ENCODE measurements at places on chromosomes 11 and 22.

- DNase-seq = no peak
Measured at GRCh38 chr11:77123591-77123990, 4.5 kb upstream of the MYO7A start.

- DNase-seq = no peak
Measured at GRCh38 chr11:15507592-15507991, 392.9 kb downstream of the INSC start.

DNA sequence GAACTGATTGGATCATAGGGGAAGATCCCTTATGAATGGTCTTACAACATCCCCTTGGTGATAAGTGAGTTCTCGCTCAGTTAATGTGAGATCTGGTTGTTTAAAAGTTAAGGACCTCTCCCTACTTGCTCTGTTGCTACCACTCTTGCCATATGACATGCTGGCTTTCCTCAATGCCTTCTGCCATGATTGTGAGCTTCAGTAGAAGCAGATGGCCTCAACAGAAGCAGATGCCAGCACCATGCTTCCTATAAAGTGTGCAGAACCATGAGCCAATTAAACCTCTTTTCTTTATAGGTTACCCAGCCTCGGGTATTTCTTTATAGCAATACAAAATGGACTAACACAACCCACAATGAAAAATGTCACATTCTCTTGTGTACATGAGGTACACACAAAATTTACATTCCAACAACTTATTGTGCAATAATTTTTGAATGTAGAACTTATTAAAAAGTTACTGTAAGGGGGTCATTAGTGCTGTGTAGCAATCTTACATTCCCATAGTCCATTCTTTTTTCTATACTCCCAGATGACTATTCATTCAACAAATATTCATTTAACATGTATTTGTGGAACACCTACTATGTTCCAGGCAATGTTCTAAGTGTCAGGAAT lies 10.3 kb downstream of the CYP2R1 start:
- DNase-seq = no peak

DNA sequence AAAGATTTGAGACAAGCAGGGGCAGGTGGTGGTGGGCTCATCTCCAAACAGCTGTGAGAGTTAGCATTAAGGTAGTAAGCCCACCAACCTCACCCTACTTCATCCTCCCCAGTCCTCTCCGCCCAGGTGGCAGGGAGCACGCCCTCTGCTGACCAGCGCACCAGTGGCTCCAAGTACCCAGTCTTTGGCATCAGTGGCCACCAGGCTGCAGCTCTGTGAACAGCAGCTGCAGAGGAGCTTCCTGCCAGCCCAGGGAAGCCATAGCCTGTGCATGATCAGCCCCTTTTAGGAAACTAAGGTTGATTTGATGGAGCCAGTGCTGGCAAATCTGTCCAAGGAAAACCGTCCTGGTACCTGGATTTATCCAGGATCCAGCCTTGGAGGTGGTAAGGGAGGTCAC lies 21.7 kb downstream of the CAVIN3 start:
- DNase-seq = no peak

DNA sequence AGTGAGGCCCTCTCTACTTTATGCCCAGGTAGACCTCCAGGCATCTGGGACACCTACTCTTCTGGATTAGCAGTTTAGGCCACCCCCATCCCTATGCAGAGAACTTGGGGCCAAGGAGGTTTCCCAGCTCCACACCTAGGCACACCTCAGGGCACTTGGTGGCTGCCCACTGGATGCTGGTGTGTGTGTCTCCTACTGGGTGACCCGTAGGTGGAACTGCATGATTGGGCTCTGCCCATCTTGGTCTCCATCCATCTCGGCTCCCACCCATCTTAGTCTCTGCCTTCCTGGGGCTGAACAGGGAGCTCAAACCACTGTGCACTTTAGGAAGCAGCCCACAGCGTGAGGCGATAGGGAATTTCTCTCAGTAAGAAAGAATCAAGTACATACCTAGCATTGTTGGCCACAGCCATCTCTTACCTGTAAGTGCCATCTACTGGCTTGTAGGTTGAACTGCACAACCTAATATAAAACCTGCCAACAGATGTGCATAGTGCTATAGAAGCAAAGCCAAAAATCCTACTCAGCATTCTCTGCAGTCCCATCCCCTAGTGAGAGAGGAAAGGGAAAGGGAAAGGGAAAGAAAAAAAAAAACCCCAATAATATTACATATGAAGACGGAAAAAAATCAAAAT lies 61.6 kb upstream of the PTPN5 start:
- no peak for DNase-seq

DNA sequence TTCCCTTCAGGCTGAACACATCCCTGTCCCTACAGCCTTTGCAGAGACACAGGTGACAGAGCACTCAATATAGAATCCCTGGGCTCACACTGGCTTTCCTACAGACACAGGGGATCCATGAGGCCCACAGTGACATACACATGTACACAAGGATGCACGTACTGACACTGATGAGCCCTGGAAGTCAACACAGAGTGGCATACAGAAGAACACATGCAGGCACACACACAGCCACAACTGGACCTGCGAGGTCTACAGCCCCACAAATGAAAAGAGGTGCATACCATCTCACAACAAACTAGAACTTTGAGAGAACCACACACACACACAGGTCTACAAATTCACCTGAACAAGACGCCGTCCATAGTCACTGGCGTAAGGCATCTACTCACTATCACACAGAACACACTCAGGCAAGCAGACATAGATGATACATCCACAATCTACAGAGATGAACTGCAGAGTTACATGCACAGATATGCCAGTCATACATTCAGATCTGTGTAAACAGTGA lies 3.5 kb upstream of the ZNF74 start:
- DNase-seq = no peak

GRCh38 chr22:36368359-36368983 lies 19.3 kb downstream of the MYH9 start:
- DNase-seq = no peak

- no peak for DNase-seq
Measured at GRCh38 chr11:45484326-45484883, 181.0 kb downstream of the CHST1 start.

DNA sequence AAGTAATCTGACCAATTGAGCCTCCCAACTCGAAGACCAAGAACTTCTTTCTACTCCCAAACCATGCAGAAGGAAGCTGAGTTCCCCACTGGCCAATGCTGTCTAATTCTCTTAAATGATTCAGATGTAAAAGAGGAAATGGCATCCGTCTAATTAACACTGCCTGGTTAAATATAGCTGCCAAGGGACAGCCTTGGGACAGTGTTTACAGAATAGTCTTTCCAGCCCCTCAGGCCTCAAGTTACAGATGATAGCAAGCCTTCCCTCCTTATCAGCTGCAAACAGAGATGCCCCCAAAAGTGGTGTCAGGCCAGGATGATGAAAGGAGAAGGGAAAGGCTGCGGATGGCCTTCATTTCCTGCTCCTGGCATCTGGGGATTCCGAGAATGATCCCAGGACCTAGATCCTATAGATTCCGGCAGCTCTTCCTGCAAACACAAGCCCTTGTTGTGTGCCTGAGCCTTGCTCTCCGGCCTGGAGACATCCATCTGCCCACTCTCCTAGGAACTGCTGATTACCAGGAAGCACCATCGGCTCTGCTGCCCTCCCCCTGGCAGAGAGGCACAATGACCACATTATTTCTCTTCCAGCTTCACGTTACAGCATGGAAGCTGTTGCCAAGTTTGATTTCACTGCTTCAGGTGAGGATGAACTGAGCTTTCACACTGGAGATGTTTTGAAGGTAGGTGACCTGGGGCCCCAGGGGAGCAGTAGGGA lies 13.5 kb upstream of the TMA7B start:
- peak; percentile 50 for DNase-seq

GRCh38 chr22:49853981-49854831 lies 562 bp downstream of the ZBED4 start:
- DNase-seq = peak; percentile 70

GRCh38 chr22:37282385-37282677 lies at the start of gene CYTH4:
Gene CYTH4 (plus strand): TSS chr22:37282508. CDS start chr22:37282570, 62 bp downstream.
- DNase-seq = peak; percentile 86

- DNase-seq = no peak
Measured at GRCh38 chr11:94586978-94587377, 19.8 kb downstream of the PIWIL4 start.

- DNase-seq = no peak
Measured at GRCh38 chr11:125948278-125949051, 2.6 kb downstream of the VSIG10L2 start.

DNA sequence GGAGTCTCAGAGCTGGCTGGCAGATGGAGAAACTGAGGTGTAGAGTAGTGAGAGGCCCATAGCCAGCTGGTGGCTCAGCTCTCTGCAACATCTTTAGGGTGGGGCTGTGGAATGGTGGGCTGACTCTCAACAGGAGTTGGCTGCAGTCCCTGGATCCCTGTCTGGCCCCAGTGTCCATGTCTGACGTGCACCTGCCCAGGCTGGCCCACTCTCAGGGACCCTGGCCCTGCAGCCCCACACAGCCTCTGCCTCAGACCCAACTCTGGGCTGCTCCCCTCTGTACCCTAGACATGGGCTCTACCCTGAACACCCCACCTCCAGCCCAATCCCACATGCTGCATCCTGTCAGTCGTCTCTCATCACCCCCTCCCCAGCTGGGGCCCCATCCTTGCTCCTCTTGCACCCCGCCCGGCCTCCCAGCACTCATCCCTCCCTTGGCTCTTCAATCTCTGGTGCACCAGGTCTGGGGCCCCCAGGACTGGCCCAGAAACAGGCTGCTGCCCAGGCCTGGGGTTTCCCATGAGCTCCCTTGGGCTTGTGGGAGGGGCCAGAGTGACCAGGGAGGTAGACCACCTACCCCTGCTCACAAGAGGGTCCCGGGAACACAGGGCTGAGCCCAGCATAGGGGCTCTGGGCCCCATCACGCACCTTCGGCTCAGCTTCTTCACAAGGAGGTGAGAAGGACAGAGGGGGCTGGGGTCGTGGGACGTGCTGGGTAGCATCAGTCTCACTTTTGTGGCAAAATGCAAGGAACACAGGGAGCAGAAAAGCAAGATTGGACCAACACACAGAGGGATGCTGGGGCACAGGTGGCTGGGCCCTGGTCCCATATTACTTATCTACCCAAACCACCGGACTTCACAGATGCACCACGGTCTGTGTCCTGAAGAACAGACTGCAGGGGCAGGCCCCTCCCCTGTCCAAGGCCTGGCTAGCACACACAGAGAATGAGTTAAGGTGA lies 31.5 kb downstream of the ARVCF start:
- no peak for DNase-seq

DNA sequence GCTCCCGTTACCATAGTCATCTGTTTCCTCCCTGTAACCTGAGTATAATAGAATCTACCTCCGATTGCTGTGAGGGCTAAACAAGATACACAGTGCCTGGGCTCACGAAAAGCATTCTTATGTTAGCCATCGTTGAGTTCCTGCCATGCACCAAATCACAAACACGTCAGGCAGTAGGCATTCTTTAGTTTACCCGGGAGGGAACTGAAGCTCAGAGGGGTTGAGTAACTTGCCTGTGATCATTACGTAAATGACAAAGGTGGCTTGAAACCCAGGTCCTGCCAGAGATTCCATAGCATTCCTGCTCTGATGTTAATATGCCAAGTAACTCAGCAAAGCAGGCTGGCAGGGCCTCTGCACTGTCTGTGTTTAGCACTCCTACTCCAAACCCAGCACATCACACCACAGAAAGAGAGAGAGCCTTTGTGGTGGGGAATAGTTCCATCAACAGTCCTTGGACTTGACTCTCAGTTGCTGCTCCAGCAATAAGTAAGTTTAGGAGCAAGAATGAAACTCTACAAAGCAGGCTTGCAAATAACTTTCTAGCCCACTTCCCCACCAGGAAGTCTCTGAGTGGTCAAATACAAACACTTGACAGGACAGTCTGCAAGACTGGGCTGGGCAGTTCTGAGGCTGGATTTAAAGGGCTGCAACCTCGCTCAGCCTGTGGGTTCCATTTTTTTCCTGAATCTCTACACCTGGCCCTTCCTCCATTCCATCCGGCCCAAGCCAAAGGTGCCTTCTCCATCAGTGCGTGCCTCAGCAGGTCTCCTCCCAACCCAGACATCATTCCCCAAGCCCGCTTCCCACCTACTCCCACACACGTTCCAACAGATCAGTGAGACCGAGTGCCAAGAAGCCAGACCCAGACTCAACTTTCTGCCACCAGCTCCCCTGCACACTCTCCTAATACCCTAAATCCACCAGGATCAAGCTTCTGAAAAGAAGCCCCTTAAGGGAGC lies 1.1 kb downstream of the SCN2B start:
- no peak for DNase-seq

GRCh38 chr11:116661056-116661455 lies 111.7 kb downstream of the BUD13 start:
- no peak for DNase-seq

DNA sequence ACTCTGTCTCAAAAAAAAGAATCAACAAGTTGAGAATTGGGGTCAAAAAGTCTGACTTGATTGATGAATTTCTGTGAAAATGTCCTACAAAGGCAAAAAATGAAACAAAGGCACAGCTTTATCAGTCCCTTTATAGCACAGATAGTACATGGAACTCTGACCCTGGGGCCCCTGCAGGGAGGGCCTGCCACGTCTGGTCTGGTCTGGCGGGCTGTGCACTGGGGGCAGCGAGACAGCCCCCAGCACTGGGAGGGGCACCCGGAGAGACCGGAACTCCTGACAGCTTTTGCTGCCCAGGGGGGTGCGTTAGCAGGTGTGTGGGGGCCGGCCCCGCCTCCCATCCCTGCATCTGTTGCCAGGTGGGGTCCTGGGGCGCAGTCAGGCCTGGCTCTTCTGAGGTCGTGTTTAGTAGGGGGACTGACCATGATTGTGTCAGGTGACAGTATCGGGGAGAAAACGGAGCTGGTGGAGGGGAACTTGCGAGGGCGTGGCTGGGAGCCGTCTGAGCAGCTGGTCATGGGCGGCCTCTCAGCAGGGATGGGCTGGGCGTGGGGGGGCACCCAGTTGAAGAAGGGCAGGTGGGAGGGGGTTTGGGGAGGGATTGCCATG lies 51.7 kb downstream of the GRAMD4 start:
- no peak for DNase-seq

- no peak for DNase-seq
Measured at GRCh38 chr11:32002311-32002710, 88.6 kb upstream of the RCN1 start.

DNA sequence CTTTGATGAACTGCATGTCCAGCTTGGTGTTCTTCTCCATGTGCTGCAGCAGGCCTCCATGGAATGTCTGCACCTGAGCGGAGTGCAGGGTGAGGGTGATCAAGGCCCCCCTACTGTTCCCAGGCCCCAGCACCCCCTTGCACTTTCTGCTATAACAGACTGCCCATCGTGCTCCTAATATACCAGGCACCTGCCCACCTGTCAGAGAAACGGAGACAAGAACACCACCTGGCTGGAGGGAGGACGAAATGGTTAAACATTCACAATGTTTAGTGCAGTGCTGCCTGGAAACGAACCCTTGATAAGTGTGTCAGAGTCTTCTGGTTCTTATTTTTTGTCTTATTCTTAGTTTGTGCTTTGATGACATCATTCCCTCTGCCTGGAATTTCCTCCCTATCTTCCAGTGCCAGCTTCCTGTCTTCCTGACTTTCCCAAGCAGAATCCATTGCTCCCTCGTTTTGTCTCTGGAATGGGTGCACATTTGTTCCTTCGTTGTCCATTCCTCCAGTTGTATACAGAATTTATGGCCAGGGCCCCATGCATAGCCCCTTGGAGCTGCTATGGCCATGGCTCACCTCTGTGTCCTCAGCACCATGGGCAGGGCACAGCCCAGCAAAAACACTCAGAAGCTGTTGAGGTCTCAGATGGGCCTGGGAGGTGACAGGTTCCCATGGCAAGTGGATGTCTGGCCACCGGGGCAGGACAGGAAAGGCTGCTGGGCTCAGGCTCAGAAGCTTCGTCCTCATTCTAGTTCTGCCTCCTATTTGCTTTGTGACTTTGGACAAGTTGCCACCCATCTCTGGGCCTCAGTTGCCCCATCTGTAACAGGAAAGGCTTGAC lies 11.9 kb downstream of the BAIAP2L2 start:
- DNase-seq = no peak
